ENCODE measurements at places on chromosomes 1 and 21.
A peak's percentile ranks its signal among the peaks of the same experiment; 100 is the strongest.

GRCh38 chr21:17488620-17489019 is 24.2 kb upstream of the CXADR start:
- no peak for DNase-seq

DNA sequence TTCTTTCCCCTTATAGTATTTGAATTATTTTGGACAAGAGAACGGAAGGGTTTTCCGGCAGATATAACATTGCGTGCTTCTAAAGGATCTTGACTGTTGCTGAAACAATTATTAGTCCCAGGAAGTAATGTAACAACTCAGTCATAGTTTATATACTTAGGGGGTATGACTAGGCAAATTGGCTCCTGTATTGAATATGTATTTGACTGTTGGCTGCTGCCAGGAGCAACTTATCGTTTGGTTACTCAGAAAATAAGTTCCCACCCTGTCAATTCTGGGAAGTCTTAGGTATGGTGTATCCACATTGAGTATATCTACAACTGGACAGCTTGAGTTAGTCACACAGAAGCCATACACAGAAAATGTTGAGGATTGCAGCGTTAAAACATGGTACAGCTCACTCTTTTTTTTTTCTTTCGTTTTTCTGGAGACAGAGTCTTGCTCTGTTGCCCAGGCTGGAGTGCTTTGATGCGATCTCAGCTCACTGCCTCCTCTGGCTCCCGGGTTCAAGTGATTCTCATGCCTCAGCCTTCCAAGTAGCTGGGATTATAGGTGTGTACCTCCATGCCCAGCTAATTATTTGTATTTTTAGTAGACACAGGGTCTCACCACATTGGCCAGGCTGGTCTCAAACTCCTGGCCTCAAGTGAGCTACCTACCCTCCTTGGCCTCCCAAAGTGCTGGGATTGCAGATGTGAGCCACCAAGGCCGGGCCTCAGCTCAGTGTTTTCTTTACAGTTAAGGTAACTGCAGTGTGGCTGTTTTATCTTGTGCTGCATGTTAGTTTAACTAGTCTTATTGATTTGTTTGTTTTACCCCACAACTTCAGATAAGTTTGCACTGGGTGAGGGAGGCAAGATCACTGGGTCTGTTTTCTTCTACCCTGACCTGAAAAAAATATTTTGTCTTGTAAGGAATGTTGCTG is 10.2 kb downstream of the SMAP2 start:
- peak; percentile 84 for DNase-seq

GRCh38 chr21:46121286-46122221 is 23.6 kb downstream of the COL6A2 start:
- no peak for DNase-seq

DNA sequence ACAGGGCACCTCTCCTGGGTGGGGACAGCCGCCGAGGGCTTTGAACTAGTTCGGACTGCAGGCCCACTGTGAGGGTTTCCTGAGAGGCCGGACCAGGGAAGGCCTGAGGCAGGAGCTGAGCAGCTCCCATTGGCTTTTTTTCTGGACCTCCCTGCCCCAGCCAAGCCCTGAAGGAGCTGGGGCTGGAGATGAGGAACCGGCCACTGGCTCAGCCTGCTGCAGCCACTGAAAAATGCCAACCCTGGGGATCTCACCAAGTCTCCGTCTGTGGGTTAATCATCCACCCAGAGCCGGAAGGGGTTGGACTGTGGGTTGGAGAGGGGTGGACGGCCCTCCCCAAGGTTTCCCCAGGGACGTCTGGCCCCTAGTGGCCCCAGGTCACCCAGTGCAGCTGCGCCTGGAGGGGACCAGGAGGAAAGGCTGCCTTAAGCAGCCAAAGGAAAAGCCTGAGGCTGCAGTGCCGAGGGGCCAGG is 2.5 kb downstream of the VWA1 start:
- no peak for DNase-seq

DNA sequence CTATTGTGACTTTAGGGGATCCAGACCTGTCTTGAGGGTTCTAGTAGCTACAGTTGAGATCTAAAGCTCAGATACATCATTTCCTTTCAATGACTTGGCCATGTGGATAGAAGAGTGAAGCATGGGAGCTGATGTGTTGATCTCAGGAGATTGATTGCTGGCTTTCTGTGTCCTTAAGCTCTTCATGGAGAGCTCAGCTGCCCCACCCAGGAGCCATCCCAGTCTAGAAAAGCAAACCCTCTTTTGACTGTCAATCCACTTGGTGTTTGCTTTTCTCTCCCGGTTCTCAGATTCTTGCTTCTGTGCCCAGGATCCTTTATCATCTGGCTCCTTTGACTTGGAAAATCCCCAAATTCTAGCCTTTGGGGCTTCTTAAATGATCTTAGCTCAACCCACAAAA is 87.2 kb downstream of the ATP1A1 start:
- no peak for DNase-seq

DNA sequence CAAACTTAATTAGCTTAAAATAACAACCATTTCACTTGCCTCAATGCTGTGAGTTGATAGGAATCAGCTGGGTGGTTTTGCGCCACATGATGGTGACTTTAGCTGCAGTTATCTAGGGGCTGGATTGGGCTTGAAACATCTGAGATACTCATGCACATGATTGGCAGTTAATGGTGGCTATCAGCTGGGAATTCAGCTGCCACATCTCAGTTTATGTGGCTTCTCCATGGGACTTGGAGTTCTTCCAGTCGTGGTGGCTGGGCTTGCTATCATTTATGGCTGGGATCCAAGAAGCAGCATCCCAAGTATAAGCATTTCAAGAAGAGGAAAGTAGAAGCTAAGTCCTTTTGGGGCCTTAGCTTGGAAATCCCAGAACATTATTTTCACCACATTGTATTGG is 36.4 kb downstream of the PDC start:
- DNase-seq = peak; percentile 13

DNA sequence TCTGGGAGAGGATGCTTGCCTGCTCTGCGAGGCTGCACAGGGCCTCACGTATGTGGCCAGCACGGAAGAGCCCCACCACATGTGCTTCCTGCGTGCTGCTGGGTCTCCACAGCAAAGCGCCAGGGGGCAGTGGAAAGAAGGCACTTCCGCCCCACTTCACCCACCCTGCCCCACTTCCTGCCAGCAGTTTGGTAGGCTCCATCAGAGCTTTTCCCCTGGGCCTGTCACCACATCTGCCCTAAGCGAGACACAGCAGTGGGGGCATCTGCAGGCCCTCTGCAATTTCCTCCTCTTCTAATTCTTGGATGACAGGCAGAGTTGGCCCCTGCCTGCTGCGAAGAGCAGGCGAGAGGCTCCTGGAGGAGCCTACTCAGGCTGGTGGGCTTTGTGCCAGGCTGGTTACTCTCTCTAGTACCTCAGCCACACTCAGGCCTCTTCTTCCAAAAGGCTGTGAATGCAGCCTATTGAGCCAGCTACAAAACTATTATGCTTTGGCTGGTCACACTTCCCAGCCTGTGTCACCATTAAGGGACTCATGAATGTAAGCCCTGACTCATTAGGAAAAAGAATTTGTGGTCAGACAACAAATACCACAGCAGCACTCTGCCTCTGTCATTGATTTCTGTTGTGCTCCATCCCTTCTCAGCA is 25.0 kb downstream of the CD244 start:
- no peak for DNase-seq

DNA sequence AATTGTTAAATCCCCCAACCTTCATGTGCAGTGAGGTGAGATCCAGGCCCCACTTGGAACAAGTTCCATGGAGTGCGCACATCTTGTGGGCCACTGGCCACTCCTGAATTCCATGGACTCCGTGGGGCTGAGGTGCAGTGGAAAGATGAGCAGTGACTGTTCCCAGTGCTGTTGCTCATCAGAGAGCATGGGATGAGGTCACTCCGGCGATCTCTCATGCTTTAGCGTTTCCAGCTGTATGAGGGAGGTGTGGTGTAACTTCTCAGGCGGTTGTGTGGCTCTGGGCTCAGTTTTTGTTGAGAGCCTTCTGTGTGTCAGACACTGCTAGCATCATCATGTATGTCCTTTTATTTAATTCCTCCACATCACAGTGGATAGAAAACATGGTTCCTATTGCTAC is 96.2 kb downstream of the GALNT2 start:
- peak; percentile 85 for DNase-seq

DNA sequence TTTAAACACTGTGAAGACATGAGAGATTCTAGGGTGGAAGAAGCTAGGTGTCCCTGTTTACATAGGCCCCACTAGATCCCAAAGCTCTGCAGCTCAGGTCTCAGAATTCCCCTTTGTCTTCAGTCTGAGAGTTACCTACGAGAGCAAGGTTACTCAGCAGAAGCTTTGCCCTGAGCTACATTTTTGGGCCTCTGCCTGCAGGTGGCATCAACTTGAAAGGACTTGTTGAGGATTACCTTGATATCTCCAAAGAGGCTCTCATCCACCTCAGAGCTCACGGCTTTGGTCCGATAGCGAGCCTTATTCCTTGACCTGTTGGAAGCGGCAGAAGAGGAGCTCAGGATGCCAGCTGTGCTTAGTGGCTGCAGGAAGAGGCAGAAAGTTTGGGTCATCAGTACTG is 7.0 kb downstream of the CFAP45 start:
- DNase-seq = no peak

DNA sequence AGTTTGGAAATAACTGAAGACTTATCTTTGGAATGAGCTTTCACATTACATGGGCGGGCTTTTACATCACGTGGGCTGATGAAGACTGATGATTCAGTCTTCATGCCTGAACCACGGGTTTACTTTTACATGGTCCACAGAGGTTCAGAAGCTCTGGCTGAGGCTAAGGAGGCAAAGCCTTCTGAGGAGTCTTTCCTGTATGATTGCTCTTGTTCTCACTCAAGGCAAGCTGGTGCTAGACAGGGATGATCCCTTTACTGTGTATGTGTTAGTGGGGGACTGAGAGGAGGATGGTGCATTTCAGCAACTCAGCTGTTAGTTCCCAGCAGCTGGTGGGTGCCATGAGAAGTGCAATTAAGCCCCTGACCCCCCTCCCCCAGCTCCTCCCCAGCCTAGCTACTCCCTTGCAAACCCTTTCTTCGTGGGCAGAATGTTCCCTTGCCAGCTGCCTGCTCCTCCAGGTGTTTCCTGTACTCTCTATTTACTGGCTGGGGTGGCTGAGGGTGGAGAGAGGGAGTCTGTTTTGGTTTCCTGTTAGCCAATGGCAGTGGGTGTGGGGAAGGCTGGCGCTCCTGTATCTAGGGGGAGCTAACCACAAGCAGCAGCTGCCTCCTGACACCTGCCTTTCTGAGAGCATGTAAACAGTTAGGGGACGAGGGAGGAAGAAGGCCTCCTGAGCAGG is 15.4 kb downstream of the BTG2 start:
- DNase-seq = peak; percentile 67

GRCh38 chr1:17719874-17720273 is 35.3 kb upstream of the ACTL8 start:
- peak; percentile 59 for DNase-seq

GRCh38 chr1:37493336-37494098 is 19.1 kb downstream of the ZC3H12A start:
- no peak for DNase-seq

DNA sequence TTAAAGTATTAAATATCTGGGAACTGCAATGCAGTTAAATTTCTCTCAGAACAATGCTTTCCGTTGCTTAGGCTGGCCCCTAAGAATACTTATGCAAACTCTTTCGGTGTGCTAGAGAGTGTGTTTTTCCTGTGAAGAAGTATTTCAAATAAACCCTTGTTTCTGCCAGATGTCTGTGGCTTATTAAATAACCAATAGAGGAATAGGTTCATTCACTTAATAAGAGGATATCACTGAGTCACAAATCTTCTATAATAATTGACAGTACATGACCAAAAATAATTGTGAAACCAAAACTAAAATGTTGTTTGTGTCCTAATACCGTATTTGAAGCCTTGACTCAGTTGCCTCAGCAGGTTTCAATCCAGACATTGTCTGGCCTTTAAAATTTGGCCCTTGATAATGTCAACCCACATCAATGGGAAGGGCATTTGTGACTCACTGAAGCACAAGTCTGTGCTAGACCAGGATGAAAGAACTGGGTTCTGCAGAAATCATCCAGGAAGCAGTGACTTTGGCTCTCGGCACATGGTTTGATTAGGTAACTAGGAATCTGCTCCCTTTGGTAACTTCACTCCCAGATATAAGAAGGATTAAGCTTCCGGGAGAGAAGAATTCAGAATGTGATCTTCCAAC is 104.2 kb upstream of the BARHL2 start:
- peak; percentile 4 for DNase-seq

- no peak for DNase-seq
Observed at GRCh38 chr1:160879056-160879455, 5.9 kb downstream of the ITLN1 start.

DNA sequence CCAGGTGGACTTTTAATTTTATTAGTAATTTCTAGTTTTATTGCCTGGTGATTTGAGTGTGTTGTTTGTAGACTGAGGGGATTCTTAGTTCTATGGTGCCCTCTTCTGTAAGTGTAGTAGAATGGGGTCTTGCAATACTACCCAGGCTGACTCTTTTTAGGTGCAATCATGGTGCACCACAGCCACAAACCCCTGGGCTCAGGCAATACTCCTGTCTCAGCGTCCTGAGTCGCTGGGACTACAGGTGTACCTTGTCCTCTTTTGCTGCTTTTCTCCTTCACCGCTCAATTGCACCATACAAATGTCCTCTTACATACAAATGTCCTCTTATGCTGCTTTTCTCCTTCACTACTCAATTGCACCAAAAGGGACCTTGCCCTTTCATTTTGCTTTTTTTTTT is 43.1 kb downstream of the SCP2 start:
- DNase-seq = peak; percentile 47

GRCh38 chr1:150582371-150582770 is 3.0 kb upstream of the MCL1 start:
- peak; percentile 65 for DNase-seq

DNA sequence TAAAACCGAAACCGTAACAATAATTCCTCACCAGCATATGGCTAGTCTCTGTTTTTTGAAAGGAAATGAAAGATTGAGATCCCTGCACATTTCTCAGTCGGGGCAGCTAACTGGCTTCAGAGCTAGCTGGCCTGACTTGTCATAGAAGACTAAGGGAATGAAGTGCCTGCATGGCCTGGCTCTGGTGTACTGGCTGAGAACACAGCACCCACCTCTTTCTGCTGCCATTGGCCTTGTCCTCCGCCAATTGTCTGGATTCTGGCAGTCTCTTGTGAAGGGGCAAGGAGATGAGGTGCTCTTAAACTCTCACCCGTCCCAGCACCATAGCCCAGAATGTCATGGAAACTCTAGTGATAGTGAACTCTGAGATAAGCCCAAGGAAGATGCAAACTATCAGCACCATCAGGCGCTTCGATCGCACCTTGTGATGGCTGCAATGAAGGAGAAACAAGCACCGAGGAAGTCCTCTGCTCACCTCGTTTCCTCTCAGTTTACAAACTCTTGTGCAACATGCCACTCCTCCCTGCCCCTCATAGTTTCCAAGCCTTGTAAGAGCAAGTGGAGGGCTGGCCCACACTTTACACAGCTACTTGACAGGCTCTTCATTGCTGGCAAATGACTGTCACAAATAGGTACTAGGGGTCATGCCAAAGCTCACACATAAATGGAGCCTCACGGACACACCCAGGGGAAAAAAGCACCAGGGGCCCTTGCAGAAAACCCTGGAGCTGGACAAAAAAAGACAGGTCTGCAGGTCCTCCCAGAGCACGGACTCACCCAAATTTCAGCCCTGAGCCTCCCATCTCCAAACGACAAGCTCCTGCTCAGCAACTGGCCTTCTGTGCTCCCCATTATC is 16.4 kb downstream of the INPP5B start:
- peak; percentile 12 for DNase-seq
